ENCODE measurements at places on chromosomes 3 and 15.

DNA sequence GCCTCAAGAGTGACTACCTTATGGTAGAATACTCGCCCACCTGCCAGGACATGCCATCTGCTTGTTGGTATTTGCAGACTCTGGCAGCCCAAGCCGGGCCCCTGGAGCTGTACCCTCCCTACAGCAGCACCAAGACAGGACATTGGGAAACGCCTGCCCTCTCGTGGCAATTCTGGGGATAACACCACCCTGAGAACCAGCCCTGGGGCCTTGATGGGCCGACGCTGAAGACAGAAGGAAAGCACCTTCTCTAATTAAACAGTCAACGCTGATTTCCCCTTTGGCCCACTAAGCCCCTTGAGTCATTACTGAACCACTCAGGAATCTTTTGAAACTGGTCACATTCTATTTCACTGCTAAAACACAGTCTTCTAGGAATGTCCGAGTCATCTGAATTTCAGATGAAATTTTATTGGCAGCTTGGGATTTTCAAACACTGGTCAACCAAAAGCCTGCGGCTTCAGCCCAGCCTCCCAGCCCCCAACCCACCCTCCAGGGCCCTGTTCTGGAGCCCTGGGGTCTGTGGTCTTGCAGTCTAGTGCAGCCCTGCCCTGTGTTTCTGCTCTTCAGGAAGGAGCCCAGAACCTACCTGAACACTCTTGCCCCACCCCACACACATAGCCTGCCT lies 91.3 kb downstream of the TMEM266 start:
- H3K27ac ChIP-seq = no peak overlapping the region
- H3K4me1 ChIP-seq = no peaks in the 10 kb centered on the region
- H3K27me3 ChIP-seq = no peaks in the 10 kb centered on the region
- no peaks in the 10 kb centered on the region for H3K36me3 ChIP-seq
- H3K4me3 ChIP-seq = no peak overlapping the region

GRCh38 chr3:126434264-126434590 lies 39.5 kb downstream of the CFAP100 start:
- H3K27ac ChIP-seq = no peak overlapping the region
- H3K27me3 ChIP-seq = no peaks in the 10 kb centered on the region
- H3K4me3 ChIP-seq = no peak overlapping the region

- H3K27me3 ChIP-seq = no peaks in the 10 kb centered on the region
- no peak for DNase-seq
- no peaks in the 10 kb centered on the region for H3K36me3 ChIP-seq
- no peaks in the 10 kb centered on the region for H3K4me1 ChIP-seq
These were observed 3.1 kb downstream of the GLB1 start for GRCh38 chr3:33093847-33094246.

DNA sequence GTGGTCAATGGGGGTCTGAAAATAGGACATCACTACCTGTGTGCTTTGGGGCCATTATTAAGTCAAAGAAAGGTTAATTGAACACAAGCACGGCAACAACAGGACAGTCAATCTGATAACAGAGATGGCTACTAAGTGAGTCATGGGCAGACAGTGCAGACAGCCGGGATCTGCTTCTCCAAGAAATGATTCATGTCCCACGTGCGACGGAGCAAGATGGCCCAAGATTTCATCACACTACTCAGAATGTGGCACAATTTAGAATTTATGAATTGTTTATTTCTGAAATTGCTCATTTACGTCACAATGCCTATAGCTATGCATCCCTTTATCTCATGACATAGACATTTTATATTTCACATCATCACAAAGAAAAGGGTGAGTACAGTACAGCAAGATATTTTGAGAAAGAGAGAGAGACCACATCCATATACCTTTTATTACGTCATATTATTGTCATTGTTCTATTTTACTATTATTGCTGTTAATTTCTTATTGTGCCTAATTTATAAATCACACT lies 770.6 kb upstream of the NR2F2 start:
- no peak overlapping the region for H3K27ac ChIP-seq
- DNase-seq = peak; percentile 25
- no peaks in the 10 kb centered on the region for H3K36me3 ChIP-seq
- H3K4me1 ChIP-seq = no peaks in the 10 kb centered on the region
- H3K4me3 ChIP-seq = no peak overlapping the region

- H3K4me1 ChIP-seq = peaks cover 36% of the 10 kb centered on the region
- H3K27me3 ChIP-seq = no peaks in the 10 kb centered on the region
- no peaks in the 10 kb centered on the region for H3K36me3 ChIP-seq
These were observed 16.3 kb downstream of the BMF start for GRCh38 chr15:40092256-40092978.

- H3K4me3 ChIP-seq = no peak overlapping the region
- no peaks in the 10 kb centered on the region for H3K36me3 ChIP-seq
- H3K27ac ChIP-seq = no peak overlapping the region
- no peaks in the 10 kb centered on the region for H3K4me1 ChIP-seq
- no peak for DNase-seq
- no peaks in the 10 kb centered on the region for H3K27me3 ChIP-seq
These were observed 697.5 kb upstream of the CBLB start for GRCh38 chr3:106566277-106566676.

GRCh38 chr15:49036650-49037545 lies 9.3 kb downstream of the SECISBP2L start:
- no peak overlapping the region for H3K27ac ChIP-seq
- no peaks in the 10 kb centered on the region for H3K36me3 ChIP-seq
- H3K4me3 ChIP-seq = no peak overlapping the region

- H3K27ac ChIP-seq = no peak overlapping the region
- no peak for DNase-seq
- H3K36me3 ChIP-seq = no peaks in the 10 kb centered on the region
- H3K4me1 ChIP-seq = peaks cover 3% of the 10 kb centered on the region
These were observed 121.2 kb upstream of the PLXND1 start for GRCh38 chr3:129727707-129728106.

Data from uterus (tissue), 4 donors.